Foreskin fibroblast (primary cell): ENCODE measurements at places on chromosomes 7 and 10.

GRCh38 chr7:76513817-76514799, 3.8 kb downstream of the UPK3B start:
- no peak for DNase-seq

DNA sequence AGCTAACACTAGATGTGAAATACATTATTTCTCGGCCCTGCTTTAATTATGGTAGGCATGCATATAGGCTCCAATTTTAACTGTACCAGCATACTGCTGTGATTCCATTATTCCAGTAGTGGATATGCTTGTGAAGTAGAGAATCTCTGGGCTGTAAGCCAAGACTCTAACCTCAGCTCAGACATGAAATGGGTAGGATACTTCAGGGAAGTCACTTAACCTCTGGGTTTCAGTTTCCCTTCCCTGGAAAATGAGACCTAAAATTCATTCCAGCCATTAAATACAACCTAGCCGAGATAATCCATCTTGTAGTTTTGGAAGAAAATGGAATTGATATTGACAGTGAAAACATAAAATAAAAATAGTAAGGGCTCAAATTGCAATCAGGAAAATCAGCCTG, 59.6 kb upstream of the TRIL start:
- no peak for DNase-seq

- no peak for DNase-seq
Observed at GRCh38 chr10:127279334-127279774, 83.0 kb upstream of the INSYN2A start.

DNA sequence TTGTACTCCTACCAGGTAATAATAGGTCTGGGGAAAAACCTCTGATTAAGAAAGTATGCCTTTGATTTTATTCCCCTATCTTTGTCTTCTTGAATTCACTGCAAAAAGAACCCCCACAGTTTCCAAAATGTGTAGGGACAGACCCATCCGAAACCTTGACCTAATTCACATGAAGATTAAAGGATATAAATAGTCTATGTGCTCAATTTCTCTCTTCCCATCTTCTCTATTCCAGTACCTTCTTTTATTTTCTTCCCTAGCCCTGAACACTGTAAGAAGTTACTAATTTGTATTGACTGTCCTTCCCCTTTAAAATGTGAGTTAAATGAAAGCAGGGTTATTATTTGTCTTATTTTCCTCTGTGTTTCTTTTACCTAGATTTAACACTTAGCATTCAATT, 135.3 kb downstream of the HBP1 start:
- DNase-seq: no peak

GRCh38 chr7:3616306-3616705, 315.3 kb downstream of the SDK1 start:
- DNase-seq: no peak

DNA sequence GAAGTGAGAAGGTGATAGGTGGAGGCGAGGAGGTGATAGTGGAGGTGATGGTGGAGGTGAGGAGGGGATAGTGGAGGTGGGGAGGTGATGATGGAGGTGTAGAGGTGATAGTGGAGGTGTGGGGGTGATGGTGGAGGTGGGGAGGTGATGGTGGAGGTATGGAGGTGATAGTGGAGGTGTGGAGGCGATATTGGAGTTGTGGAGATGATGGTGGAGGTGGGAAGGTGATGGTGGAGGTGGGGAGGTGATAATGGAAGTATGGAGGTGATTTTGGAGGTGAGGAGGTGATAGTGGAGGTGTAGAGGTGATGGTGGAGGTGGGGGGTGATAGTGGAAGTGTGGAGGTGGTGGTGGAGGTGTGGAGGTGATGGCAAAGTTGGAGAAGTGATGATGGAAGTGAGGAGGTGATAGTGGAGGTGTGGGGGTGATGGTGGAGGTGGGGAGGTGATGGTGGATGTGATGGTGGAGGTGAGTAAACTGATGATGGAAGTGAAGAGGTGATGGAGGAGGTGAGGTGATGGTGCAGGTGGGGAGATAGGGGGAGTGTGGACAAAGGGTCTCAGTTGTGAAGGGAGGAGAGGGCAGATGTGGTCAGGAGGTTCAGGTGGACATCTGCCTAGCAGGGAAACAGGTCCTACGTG, 36.6 kb downstream of the ADCY1 start:
- DNase-seq: no peak

DNA sequence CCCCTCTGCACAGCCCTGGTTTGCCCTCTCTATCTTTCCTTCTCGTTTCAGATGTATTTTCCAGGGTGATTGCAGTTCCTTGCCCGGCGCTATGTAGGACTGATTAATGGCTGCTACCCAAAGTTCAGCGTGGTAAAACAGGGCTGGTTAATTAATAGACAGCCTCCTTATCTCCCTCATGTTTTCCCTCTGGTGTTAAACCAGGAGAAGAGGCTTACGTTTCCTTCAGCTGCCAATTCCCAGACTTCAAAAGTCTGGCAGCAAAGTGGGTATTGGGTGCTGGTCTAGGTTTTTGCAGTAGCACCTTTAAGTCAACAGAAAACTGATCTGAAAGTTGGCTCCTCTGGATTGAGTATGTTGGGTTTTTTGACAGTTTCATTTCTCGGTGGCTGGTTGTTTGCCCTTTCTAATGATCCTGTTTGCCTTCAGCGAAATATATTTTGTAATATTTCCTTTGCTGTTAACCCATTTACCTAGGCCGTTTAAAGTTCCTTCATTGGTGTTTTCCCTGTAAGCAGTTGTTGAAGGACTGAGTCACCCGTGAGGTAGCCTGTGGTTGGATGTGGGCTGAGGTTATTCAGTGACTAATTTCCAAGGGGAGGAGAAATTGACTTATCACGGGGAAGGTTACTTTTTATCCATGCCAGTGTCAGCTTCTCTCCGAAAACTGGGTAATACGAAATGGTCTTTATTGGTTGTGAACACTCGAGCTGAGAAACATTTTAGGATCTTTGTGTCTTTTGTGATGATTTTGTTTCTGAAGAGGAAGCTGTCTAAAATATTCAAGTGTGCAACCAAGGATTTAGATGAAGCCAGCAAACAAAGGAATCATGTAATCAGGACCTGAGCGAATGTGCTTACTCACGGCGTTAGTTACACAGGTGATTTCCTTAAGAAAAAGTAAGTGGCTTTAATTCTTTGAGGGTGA, 257.2 kb downstream of the KIAA1217 start:
- peak; percentile 56 for DNase-seq

DNA sequence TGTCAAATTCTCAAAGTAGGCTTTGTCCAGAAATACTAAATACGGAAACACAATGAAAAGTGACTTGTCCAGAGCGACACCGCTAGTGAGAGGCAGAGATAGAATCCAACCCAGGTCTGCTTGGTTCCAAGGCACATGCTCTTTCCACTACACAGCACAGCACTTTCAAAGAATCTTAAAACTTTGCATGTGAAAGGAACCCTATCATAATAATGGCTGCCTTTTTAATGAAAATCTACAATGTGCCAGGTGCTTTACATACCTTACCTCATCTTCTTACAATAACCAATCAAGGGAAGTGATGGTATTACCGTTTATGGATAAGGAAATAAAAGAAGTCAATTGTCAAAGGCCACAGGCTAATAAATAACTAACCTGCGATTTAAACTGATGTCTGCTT, 2.6 kb downstream of the CHCHD3 start:
- DNase-seq: no peak

DNA sequence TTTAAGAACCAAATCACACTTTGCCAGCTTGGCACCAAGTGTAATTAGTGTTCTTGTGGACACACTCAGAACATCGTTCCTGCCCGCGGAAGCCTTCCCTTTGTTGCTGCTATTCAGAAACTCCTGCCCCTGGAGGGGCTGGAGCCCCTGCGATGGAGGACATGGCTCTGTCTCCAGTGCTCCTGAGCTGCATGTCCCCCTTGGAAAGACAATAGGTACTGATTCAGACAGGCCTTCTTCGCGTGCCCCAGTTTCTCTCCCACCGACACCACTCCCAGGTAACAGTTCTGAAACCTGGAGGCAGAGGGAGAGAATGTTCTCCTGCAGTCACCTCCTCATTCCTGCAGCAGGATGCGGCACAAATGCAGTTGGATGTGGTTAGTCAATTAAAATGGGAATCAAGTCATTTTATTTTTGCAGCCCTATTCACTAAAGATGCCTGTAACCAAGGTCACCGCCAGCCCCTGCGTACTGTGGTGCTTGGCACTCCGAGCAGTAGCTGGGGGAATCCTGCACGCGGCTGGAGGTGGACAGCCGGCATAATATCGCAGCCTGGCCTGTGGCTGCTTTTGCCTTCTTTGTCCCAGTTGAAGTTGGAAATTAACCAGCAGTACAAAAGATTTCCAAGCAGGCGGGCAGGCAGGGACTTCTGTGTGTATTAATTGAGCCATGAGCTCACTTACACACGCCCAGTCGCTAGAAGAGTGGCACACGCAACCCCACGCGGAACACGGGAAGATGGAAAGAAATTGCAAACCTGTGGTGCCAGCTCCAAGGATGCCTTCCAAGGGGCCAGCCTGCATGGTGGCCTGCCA, 205.7 kb downstream of the EBF3 start:
- no peak for DNase-seq

- peak; percentile 12 for DNase-seq
Observed at GRCh38 chr7:91720260-91720937, 160.1 kb downstream of the MTERF1 start.

DNA sequence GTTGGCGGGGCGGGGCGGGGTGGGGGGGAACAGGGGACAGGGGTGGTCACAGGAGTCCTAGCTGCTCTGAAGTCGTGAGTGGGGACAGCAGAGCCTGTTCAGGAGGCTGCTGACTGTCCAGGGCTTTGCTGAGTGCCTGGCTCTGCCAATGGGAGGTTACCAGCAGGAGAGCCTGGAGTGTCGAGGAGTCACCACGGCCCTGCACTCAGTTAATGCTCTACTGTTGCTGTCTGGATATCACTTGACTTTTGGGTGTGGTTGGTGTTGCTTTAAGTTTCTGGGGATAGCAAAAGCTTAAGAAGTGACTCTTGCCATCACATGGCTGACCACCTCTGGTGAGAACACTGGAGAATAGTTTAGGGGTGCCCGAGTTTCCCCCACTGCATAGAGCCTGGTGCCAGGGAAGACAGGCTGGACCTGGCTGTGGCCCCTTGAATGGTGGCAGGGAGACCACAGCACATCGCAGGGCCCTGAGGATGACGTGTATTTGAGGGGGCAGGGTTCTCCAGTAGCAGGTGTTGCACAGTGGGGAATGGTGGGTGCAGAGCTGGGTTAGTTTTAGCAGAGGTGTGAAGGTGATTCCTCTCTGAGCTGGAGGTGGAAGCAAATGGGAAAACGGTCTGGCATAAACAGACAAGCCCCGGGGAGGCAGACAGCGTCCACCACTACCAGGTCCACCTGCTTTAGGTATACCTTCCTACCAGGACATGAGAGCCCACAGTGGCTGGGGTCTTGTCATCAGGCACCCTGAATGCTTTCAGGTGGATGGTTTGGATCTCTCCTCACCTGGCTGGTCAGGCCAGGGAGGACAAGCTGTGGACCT, 54.2 kb upstream of the CAMK2B start:
- peak; percentile 64 for DNase-seq

GRCh38 chr10:84593506-84593905, 265.1 kb downstream of the CCSER2 start:
- no peak for DNase-seq

DNA sequence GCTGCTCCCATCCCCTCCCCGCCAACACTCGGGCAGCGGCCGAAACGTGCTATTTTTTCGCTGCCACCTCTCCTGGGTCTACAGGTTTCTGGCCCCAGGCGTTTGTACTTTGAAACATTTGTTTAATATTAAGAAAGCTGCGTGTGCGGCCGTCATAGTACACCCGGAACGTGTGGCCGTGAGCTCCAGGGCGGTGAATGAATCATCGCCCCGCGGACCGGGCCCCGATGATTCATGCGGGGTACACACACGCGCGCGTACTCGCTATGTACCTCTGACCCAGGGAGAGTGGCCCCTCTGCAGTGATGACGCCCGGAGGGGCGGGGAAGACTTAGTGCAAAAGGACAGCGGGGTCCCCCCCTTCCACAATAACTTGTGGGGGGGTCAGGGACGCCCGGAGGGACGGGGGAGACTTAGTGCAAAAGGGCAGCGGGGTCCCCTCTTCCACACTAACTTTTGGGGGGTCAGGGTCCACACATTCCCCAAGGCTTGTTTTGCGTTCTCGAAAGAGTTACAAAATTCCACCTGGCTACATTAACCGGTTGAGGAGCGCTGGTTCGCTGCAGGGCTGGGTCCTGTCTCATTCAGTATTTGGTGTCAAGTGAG, 56.5 kb upstream of the PCGF5 start:
- peak; percentile 93 for DNase-seq

DNA sequence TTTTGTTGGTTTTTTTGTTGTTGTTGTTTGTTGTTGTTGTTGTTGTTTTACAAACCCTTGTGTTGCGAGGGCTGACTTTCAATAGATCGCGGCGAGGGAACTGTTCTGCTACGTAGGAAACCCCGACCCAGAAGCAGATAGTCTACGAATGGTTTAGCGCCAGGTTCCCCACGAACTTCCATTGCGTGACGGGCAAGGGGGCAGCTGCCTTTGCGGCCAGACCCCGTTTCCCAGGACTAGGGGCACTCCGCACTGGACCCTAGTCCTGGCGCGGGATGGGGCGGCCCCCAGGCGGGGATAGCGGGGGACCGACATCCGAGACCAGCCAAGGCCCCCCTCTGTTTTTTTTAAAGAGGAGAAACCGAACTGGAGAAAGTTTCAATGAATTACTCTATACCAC, 119.6 kb downstream of the LRRTM3 start:
- DNase-seq: peak; percentile 1

DNA sequence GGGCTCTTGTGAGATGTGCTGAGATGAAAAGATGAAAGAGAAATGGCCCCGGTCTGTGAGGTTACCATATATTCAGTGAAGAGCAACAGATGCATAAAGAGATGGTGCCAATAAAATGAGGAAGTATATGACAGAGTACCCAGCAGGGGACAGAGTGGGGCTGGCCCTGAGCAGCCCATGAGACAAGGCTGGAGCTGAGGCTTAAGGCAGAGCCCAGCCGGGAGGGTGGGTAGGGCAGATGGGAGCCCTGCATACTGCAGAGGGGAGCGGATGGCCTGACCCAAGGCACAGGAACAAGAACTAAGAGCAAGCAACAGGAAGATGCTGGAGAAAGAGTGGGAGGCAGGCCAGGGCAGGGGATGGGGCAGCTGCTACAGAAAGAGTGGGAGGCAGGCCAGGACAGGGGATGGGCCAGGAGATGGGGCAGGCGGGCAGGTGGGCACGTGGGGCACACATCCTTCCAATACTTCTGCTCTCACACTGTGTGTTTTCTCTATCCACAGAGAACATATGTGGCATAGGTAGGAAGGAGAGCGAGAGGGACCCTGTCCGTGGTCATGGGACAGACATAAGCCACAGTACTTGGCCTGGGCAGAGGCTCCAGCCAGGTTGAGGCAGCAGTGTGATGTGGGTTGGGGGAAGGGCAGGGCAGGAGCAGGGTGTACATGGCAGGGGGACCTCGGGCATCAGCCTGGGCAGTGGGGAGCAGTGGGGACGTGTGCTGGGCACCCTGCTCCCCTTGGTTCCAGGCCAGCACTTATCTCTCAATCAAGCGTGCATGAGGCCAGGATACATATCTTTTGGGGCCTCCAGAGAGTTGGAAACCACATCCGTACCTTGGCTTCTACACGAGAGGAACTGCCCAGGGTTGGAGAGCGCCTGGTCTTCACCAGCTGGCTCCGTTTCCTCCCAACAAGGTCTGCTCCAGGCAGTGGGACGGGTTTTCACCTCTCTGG, 91.6 kb upstream of the IKZF1 start:
- DNase-seq: no peak
